ENCODE measurements at places on chromosomes 2 and 18.
A peak's percentile ranks its signal among the peaks of the same experiment; 100 is the strongest.

DNA sequence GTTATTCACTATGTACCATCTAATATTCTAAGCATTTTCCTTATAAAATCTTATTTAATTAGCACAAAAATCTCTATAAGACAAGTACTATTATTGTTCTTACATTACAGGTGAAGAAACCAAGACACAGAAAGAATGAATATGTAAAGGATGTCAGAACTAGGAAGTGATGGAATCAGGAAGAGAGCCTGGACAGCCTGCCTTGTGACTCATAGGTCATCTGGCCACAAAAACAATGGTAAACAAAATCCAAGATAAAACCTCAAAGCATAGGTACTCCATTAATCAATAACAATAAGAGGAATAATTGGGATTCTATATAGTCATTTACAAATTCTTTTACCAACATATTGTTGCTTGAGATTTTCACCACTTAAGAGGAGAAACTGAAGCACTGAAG lies 505.4 kb upstream of the PIK3C3 start:
- no peak for DNase-seq

DNA sequence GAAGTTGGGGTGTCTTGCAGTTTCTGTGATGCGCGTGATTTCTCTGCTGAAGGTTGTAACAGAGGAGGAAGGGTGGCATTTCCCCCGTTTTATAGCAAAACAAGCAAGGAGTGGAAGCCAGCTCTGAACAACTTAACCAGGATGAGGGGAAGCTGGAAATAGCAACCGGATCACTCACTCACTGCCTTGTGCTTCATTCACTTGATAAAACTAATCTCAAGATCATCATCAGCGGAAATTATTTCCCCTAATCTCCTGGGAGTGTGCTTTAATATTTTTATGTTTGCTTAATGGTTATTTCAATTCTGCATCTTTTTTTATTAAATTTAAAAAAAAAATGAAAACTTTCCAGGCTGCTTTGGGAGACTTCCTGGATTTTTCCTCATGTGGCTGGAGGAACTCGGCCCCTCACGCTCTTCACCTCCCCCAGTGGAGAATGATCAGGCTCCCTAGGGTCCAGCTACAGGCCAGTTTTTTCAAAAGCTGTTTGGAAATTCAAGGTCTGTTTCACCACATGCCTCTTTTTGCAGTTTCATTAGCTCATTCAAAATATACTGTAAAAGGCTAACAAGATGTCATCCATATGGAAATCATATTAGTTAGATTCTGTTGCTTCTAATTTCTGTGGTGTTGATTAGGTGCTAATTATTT lies 31.7 kb downstream of the CABLES1 start:
- DNase-seq = peak; percentile 13

DNA sequence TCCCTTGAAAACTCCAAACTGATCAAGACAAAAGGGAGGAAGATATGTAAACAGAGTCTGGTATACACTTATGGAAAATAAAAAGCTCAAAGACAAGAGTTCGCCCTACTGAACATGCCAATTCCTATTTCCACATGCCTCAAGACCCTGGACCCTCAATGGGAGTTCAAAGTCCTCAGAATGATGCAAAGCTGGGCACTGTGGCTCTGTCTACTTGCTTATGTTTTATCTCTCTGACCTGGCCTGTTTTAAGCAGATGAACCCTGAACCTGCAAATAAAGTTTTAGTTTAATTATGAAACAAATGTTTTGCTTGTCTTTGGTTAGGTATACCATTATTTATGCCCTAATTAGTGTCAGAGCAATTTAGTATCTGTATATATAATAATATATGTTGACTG lies 22.6 kb downstream of the NR4A2 start:
- no peak for DNase-seq

GRCh38 chr18:741931-742512 lies 29.6 kb upstream of the ENOSF1 start:
- peak; percentile 1 for DNase-seq

- DNase-seq = no peak
Observed at GRCh38 chr2:696463-696862, 19.3 kb upstream of the TMEM18 start.
